ENCODE measurements at places on chromosomes 4 and X.

GRCh38 chr4:139893801-139894200 lies 228.2 kb downstream of the MGST2 start:
- DNase-seq, result no peak

DNA sequence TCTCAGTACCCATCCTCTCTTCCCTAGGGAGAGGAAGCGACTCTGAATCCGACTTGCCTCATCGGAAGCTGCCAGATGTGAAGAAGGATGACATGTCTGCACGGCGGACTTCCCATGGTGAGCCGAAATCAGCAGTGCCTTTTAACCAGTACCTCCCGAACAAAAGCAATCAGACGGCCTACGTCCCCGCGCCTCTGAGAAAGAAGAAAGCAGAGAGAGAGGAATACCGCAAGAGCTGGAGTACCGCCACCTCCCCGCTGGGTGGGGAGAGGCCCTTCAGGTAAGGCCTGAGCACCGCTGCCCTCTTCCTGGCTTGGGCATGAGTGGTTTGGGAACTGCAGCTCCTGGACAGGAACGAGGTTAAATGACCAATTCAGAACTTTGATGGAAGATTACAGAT lies 81.2 kb downstream of the LIMCH1 start:
- no peak for DNase-seq

- DNase-seq, result no peak
Measured at GRCh38 chrX:122135070-122135469, 1049.0 kb upstream of the GRIA3 start.

DNA sequence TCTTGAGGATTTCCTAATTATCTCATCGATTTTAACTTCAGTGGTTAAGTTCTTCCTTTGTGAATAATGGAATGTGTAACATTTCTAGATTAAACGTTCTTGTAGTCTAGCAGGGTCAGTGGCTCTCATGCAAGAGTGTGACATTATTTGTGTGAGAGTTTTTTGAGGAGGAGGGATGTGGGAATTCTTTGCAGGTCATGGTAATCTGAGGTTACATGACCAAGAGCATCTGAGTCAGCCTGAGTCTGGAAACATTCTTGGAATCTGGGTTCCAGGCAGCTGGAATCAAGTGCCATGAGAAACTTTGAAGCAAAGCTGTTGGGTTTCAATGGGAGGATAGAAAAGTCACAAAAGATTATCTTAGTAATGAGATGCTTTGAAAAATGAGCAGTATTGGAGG lies 49.5 kb downstream of the GK start:
- no peak for DNase-seq

- no peak for DNase-seq
Measured at GRCh38 chr4:142983065-142983464, 137.0 kb upstream of the INPP4B start.

DNA sequence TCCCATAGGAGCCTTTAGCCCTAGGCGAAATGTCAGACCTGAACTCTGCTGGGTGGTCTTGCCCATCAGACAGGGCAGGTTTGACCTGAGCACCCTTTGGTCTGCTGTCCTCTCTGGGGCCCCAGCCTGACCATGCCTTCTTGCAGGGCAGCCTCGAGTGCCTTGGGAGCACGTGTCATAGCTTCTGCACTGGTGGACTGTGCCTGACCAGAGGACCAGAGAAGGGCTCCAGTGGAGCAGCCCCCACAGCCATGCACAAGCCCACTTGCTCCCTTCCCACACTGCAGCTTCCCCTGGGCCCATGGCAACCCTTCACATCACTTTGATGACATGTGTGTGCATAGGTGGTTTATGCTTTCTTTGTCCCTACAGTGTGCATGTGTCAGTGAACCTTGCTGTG lies 394.0 kb downstream of the TEX13C start:
- DNase-seq, result no peak

- no peak for DNase-seq
Measured at GRCh38 chr4:140038031-140038533, 115.9 kb downstream of the MAML3 start.

- no peak for DNase-seq
Measured at GRCh38 chr4:146442801-146443200, 78.9 kb downstream of the SLC10A7 start.
